ENCODE measurements at places on chromosomes 13 and 19.

DNA sequence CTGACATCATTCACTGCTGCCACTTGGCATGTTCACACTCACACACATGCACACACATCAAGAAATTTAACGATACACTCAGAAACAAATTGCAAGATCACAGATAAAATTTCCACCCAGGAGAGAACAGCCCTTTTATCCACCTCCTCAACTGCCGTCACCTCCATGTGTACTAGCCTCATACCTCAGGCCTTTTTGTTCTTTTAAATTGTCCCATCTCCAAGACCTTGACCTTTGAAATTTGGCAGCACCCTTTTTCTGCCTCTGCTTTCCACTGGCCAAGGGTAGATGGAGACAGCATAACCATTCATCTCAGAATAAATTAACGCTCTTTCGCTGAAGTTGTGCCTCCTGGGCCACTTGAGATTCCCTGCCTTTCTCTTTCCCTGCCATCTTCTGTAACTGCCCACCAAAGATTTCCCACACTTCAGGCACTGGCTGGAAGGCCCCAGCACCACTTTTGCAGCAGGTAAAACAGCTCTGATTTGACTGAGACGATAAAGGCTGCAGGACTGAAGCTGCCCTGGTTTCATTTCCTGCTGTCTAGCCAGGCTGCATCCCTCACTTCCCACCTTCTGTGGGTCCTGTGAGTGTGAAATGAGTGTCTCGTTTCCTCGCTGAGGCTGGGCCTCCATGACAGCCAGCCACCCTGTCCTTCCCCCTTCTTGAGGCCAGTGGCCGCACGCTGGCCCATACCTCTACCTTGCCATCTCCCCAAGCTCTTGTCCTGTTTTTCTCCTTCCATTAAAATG is 39.3 kb downstream of the MBNL2 start:
- DNase-seq, result no peak

DNA sequence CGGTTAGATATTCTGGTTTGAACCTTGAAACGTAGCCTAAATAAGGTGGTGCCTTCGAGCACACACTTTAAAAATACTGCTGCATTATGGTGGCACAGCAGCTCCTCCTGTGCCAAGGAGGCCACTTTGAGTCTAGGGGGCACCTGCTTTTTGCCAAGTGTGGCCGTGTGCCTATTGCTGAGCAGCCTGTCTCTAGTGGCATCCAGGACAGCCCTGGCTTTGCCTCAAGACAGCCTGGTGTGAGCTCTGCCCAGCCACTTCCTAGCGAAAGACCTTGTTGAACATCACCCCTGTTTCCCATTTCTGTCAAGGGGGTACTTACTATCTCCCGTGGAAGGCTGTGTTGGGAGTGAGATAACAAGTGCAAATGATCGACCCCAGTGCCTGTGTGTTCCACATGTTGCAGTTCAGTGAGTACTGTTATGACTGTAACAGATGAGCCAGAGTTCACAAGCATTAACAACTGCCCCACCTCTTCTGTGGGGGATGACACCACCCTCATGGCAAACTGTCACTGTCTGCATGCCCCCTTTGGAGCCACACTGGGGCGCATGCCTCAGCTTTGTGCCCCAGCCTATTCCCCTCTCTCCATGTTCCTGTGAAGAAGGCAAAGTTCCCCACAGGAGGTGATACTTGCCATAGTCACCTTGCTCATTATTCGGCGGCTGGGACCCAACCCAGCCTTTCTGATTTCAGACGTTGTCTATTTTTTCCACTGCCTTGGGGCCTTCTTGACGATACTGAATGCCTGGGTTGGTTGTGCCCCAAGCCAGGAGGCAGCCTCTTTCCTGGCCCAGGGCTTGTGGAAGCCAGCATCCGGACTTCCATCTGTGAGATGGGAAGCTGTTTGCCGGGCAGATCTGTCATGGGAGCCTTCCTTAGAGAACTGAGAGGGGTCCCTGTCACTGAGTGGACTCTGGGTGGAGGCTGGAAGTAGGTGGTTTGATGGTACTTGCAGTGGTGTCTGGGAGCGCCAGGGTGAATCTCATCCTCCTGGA is 5.4 kb downstream of the GATAD2A start:
- DNase-seq, result no peak

DNA sequence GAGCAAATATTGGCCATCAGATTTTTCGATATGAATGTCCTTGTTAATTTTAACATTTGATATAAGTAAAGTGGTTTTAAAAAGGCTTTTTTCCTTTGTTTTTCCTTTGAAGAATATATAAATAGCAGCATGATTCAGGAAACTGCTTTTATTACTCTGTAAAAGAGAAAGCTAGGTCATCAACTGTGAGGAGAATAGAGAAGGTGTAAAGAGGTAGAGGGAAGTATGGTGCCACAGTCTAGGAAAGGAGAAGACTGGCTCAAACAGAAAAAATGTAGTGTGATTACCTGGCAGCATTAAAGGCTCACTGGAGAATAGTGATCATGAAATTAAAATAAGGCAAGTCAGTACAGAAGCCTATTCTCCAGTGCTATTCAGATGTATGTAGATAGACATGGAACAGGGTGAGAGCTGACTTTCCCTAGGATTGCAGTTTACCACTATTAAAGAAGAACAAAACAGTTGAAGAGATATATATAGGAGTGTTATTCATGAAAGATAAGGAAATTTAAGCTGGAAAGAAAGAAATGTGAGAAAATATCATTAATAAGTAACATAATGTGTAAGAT is 1115.9 kb upstream of the PCDH9 start:
- no peak for DNase-seq

DNA sequence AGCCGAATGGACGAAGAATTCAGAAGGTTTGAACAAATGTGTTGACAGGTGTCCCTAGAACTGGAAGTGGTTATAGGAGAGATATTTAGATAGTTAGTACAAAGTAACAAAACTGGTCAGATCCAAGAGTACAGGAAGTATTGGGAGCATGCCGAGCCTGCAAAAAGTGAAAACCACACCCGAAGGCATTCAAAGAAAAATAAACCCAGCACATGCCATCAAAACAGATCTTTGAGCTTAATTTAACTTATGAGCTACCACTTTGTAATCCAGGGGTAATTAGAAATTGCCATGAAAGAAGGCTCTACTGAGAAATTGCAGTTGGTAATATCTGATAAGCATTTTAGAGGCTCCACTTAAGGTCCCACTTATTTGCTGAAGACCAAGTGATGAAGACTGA is 214.2 kb downstream of the DNAJC15 start:
- no peak for DNase-seq

DNA sequence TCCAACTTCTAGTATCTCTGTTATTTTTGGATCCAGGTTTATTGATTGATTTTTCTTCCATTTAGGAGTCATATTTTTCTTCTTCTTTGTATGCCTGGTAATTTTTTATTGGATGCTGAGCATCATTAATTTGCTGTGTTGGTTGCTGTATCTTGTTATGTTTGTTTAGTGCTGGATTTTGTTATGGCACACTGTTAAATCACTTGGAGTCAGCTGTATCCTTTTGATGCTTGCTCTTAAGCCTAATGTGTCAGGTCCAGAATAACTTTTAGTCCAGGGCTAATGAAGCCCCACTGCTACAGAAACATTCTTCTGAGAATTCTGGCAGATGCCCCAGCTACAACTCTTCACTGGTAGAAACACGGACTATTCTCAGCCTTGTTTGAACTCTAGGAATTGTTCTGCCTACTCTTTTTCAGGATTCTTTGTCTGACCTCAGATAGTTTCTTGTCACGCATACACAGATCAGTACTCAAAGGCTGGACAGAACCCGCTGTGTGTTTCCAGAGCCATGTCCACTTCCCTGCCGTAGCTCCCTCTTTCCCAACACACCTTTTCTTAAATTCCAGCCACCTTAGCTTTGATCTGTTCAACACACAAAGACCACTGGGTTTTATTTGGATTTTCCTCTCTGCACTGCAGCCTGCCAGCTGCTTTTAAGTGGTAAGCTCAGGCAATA is 137.1 kb upstream of the WASF3 start:
- DNase-seq, result no peak

DNA sequence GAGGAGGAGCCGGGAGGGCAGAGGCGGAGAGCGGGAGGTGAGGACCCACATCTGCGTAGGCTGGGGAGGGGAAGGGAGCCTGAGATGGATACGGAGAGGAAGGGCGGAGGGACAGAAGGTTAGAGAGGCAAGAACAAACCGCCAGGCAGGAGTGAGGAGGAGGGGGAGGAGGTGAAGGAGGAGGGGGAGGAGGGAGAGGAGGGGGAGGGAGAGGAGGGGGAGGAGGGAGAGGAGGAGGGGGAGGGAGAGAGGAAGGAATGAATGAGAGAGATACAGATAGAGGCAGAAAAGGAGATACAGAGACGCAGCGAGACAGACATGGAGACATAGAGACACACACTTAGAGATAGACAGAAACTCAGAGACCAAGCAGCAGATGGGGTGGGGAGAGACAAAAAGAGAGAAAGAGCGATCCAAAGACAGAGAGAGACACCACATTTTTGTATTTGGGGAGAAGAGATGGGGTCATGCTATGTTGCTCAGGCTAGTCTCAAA is 782 bp upstream of the CA11 start:
- no peak for DNase-seq

DNA sequence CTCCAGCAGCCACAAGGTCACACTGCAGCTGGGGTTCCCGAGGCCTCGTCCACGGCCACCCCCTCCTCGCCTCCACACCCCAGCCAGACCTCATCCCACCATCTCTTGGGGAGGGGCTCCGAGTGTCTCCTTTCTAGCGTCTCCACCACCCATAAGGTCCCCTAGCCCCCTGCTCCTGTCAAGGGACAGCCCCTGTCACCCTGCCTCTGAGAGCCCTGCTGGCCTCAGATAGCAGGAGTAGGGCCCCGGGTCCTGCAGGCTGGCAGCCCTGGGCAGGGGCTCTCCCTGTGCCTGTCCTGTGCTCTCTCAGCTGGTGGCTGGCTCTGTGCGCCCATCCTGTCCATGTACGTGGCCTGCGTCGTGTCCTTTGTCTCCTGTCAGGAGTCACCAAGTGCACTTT is 17.0 kb downstream of the COMP start:
- no peak for DNase-seq

DNA sequence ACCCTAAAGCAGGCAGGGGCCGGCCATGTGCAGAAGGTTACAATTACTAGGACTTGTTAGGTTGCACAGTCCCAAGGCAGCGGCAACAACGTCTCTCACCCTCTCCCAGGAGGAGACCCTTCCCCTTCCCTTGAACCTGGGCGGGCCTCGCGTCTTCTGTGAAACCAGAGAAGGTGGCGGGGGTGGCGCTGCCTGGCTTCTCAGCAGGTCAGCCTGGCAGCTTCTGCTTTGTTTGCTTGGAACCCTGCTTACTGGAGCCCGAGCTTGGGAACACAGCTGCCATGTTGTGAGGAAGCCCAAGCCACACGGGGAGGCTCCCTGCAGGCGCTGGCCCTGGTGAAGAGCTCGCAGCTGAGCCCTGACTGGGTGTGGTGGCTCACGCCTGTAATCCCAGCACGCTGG is 15.5 kb downstream of the MKNK2 start:
- DNase-seq, result no peak

DNA sequence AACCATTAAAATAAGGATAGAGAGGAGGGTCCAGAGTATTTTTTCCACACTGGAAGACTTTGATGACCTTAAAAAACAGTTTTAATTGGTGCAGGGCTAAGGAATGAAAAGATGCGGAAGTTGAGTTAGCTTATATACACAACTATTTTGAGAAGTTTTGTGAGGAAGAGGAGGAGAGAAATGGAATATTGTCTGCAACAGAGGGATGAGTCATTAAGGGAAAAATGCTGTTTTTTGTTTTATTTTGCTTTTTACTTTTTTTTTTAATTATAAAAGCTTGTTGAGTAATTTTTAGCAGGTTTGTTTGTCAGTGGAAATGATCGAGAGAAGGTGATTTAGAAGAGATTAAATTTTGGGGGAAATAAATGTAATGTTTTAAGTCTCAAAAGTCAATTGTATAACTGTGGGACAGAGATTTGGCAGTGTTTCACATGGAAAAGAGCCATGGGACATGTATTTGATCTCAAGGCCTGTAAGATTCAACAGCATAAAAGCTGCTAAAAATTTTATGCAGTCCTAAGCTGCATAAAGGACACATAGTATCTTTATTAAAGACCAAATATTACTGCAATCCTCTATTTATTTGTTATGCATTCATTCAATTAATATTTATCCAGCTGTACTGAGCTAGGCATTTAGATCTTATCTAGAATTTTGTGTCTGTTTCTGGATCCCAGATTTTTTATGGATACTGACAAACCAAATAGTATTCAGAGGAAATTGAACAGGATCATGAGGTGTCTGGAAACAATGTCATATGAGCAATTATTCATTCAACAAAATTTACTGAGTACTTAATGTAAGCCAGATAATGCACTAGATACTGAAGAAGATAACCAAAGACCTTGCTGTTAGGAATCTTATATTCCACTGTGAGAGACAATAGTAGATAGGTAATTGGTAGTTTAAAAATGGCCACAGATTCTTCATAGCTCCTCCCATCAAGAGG is 72.7 kb downstream of the DNAJC15 start:
- no peak for DNase-seq

- no peak for DNase-seq
Measured at GRCh38 chr13:40132249-40132648, 476.8 kb downstream of the COG6 start.

DNA sequence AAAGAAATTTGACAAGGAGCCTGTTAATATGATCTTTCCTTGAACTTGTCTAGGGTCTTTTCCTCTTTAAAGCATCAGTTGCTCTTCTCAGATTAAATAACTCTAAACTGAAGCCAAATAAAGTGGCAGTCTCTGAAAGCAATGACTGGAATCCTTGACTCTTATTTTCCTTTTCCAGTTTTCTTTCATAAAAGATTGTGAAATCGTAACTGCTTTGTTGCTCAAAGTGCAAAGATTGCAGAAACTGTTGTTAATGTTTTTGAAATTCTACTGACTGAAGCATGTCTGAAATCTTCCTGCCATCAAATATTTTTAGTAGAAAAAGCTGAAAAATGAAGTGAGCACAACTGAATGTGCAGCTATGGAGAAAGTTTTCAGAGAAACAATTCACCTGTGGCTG is 1.9 kb downstream of the NHLRC3 start:
- DNase-seq, result no peak

DNA sequence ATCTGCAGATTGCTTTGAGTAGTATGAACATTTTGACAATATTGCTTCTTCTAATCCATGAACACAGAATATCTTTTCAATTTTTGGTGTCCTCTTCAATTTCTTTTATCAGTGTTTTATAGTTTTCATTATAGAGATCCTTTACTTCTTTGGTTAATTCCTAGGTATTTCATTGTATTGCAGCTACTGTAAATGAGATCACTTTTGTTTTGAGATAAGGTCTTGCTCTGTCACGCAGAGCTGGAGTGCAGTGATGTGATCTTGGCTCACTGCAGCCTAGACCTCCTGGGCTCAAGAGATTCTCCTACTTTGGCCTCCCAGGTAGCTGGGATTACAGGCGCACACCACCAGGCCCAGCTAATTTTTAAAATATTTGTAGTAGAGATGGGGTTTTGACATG is 9.8 kb downstream of the CYP2A7 start:
- DNase-seq, result no peak

GRCh38 chr19:34688592-34688991 is 11.1 kb downstream of the ZNF302 start:
- no peak for DNase-seq

- no peak for DNase-seq
Measured at GRCh38 chr19:58332697-58333096, 5.9 kb downstream of the ZSCAN22 start.

GRCh38 chr19:55369653-55370304 is 484 bp downstream of the IL11 start:
- no peak for DNase-seq

- no peak for DNase-seq
Measured at GRCh38 chr19:47523473-47523872, 8.6 kb upstream of the NAPA start.
